Chondrocyte (in vitro differentiated cells): ENCODE measurements at places on chromosomes 1 and 21.

- H3K4me1 ChIP-seq = peaks cover 31% of the 10 kb centered on the region
- no peaks in the 10 kb centered on the region for H3K36me3 ChIP-seq
- peak overlapping the region; percentile 86 for H3K27ac ChIP-seq
- DNase-seq = no peak
- H3K27me3 ChIP-seq = no peaks in the 10 kb centered on the region
Observed at GRCh38 chr1:17527036-17527914, 12.2 kb upstream of the ARHGEF10L start.

GRCh38 chr21:38910390-38911067 is 104.8 kb downstream of the ETS2 start:
- no peaks in the 10 kb centered on the region for H3K27me3 ChIP-seq
- no peaks in the 10 kb centered on the region for H3K36me3 ChIP-seq
- H3K4me3 ChIP-seq = no peak overlapping the region
- peaks cover 11% of the 10 kb centered on the region for H3K4me1 ChIP-seq
- DNase-seq = no peak

DNA sequence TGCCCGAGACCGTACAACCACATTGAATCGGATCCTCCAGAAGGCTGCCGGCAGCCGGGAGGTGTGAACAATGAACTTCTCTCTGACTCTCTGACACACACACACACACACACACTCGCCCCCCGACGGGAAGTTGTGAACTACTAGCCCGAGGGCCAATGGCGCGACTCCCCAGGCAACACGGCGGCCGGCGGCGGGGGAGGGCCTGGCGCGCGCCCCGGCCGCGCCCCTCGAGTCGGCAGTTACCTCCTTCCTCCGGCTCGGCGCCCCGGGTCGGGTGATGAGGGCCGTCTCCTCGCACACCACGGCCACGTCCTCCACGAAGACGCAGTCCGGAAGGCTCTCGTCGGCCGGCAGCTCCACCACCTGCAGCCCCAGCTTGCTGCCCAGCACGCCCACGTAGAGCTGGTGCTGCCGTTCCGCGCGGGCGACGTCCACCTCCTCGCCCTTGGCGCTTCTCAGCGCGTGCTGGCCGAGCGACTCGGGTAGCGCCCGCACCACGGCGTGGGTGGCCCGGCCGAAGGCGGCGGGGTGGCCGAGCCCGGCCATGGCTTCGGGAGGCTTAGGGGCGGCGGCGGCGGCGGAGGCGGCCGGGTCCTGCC is 361 bp downstream of the DDAH1 start:
- DNase-seq = peak; percentile 96
- peaks cover 5% of the 10 kb centered on the region for H3K36me3 ChIP-seq
- peak overlapping the region; percentile 86 for H3K4me3 ChIP-seq
- peak overlapping the region; percentile 91 for H3K27ac ChIP-seq
- peaks cover 69% of the 10 kb centered on the region for H3K4me1 ChIP-seq

DNA sequence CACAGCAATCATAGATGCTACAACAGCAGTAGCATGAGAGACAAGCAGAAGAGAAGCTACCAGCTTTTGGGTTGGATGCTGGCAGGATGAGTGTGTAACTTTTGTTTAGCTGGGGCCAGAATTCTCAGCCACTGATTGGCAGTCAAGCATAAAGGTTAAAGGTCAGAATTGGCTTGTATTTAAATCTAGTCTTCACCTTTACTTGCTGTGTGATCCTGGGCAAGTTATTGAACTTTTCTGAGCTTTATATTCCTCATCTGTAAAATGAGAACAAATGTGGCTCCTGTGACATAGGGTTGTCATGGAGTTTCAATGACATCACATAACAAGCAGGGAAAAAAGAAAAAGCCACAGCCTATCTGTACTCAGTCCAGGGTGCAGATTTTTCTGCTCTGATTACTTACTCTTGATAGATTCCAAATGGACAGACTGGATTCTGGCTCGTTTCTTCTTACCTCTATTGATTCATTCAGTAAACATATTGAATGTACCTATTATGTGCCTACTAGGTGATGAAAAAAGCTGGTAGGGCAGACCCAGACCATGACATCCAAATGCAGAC is 2.8 kb upstream of the AZIN2 start:
- peaks cover 17% of the 10 kb centered on the region for H3K4me1 ChIP-seq
- DNase-seq = no peak
- no peak overlapping the region for H3K4me3 ChIP-seq
- H3K36me3 ChIP-seq = no peaks in the 10 kb centered on the region
- H3K27ac ChIP-seq = no peak overlapping the region

DNA sequence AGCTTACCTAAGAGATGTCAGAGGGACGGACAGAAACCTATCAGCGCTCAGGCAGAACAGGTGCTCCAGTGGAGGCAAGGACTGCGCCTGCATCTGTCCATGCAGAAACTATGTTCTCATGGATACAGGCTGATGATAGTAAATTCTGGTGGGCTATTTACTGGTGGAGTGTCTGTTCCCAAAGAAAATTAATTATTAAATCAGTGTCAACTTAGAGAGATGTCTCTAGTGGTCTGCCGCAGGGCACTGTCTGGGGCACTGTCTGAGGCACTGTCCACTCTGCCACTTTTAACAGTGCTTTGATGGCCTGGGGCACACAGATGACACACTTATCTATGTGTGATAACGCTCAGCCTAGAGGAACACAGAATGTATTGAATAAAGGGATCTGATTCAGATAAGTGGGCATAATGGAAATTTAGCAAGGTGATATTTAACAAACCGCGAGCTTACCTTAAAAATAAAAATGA is 148.1 kb downstream of the RGS7 start:
- no peaks in the 10 kb centered on the region for H3K4me1 ChIP-seq
- H3K36me3 ChIP-seq = no peaks in the 10 kb centered on the region

GRCh38 chr1:29901624-29902325 is 665.5 kb downstream of the PTPRU start:
- no peak for DNase-seq
- peaks cover 36% of the 10 kb centered on the region for H3K27me3 ChIP-seq
- H3K4me3 ChIP-seq = no peak overlapping the region

DNA sequence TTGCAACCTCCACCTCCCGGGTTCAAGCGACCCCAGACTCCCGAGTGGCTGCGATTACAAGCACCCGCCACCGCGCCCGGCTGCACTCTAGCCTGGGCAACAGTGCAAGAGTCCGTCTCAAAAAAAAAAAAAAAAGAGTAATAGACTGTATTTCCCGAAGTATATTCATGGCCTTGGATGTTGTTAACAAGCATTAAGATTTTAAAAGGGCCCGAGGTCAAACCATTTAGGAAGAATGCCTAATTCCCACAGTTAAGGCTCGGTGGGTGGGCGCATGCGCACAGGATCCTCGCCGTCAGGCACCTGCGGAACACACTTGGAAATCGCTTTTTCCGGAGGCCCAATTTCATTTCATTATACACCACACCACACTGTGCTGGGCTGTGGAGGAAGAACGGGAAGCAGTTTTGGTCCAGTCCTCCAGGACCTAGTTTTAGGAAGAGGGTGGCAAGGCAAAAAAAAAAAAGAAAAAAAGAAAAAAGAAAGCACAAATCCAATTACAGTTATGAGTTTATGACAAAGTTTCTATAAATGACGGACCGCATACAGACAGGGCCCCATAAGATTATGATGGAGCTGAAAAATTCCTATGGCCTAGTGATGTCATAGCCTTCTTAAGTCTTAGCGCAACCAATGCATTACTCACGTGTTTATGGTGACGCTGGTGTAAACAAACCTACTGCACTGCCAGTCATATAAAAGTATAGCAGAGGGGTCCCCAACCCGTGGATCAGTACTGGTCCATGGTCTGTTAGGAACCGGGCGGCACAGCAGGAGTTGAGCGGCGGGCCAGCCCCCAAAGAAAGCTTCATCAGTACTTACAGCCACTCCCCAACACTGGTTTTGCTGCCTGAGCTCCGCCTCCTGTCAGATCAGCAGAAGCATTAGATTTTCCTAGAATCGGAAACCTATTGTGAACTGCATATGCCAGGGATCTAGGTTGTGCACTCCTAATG is 38.2 kb downstream of the H3-3A start:
- peak overlapping the region; percentile 76 for H3K4me3 ChIP-seq
- H3K36me3 ChIP-seq = no peaks in the 10 kb centered on the region
- DNase-seq = peak; percentile 35
- H3K27ac ChIP-seq = peak overlapping the region; percentile 63
- peaks cover 2% of the 10 kb centered on the region for H3K27me3 ChIP-seq

DNA sequence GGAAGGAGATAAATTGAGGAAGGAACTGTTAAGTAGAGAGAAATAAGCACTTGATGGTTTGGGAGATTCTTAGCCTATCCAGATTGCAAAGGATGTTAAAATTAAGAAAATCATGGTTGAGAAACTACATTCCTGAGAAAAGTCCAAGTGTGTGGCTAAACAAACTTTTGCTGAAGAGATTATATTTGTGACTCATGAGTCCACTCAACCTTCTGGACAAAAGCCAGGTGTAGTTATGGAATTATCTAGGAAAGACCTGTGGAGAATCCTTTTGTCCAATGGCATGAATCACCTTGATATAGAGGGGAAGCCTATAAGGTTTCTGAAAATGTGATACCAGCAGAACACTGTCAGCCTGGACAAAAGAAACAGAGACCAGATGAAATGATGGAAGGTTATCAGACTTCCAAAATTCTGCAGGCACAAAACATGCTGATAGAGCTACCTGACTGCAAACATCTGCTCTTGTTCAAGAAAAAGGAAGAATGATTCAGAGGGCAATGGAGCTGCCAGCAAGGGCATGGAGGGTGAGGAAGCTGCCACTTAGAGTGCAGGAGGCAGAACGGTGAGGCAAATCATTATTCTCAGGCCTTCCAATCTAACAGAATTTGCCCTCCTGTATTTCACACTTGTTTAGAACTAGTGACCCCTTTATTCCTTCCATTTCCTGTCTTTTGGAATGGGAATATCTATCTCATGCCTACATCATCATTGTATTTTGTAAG is 300.6 kb upstream of the PRMT6 start:
- H3K36me3 ChIP-seq = no peaks in the 10 kb centered on the region
- H3K4me3 ChIP-seq = no peak overlapping the region
- no peak overlapping the region for H3K27ac ChIP-seq
- no peaks in the 10 kb centered on the region for H3K4me1 ChIP-seq
- H3K27me3 ChIP-seq = peaks cover 5% of the 10 kb centered on the region
